ENCODE measurements at places on chromosomes 7 and 10.

DNA sequence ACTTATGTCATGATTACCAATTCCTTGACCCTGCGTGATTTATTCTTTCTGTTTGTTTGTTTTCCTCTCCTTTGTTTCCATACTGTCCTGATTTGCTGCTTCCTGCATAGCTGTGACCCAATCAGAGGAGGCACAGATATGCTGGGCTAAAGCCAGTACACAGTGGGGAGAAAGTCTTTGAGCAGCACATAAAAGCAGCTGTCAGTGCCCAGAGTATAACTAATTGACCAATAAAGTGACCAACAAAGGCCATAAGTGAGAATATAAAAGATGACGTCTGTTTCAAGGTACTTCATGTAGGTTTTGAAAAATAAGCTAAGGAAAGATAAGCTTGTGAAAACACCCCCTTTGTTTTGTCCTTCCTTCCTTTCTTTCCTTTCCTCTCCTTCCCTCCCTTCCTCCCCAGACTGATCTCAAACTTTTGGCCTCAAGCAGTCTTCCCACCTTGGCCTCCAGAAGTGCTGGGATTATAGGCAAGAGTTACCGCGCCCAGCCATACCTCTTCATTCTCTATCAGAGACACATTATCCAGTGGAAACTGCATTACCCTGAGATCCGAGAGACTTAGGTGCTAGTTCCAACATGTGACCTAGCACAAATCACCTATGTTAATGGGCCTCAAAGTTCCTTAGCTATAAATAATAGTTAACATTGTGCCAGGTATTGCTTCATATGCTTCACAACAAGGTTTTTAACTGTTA, 17.0 kb downstream of the BCAP29 start:
- DNase-seq: no peak

DNA sequence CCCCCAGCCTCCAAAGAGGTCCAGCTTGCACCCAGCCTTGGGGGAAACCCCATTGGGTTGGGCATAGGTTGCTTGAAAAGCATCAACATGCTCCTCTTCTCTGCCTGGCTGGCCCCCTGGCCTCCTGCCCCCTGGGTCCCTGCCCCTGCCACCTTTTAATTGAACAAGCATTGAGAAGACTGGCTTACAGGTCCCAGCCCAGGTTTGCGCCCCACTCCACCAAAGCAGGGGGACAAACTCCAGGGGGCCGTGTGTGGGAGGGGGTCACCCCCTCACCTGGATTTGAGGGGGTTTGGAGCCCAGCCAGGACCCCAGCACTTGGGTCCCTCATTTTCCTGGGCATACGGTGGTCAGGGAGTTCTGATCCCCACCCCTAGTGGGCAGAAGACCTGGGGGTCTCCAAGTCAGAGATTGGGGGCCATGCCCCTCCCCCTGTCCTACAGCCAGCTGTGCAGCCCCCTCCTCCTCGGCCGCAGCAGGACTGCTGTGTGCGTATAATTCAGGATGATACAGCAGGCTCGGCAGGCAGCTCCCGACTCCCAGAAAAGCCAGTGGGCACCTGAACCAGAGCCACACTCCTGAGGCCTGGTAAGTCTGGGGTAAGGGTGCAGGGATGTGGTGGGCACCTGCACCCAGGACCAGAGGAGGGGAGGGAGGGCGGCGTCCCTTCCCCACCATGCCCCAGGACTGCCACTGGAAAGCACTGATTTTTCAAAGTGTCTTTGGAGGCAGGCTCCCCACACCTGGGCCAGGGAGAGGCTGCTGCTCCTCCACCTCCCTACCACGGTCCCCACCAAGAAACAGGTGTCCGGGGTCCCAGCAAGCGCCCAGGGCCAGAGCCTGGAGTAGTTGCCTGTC, 1.7 kb downstream of the ELFN1 start:
- no peak for DNase-seq

DNA sequence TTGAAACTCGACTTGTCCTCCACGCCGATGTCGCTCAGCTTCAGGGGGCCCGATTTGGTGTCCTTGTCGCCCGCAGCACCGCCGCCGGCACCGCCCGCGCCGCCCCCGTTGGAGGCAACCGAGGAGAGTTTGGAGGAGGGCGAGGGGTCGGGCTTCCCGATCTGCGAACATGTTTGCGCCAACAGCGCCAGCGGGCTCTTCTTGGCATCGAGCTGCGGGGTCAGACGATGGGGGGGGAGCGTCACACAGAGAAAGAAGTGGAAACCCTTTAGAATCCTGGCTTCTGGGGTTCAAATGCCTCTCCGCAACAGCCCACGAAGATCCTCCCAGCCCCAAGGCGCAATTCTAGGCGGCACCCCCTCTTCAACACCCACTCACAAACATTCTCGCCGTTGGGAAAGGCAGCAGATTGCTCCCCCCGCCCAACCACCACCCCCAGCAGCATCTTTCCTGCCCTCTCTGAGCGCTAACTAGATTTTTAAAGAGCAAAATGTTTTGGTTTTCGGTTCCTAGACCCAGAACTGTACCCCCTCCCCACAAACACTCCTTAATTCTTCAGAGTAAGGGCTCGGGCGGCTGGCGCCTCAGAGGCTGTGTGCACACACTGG, 1.3 kb downstream of the ZNF503 start:
- DNase-seq: no peak

DNA sequence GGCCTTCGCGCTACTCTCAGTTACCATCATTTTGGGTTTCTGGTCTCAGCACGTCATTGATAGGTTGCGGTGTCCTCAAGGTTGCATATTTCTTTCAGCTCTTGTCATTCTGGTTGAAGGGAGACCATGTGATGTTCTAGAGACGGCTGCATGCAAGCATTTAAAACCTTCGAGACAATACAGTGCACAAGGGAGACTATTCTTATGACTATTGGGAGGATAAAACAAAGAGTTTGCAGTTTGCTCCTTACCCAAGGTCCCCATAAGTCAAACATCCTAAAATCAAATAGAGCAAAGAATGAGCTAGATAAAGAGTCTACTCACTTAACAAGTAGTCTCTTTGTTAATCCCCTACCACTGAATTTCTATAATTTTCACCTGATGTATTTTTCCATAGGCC, 39.1 kb downstream of the NPVF start:
- no peak for DNase-seq

DNA sequence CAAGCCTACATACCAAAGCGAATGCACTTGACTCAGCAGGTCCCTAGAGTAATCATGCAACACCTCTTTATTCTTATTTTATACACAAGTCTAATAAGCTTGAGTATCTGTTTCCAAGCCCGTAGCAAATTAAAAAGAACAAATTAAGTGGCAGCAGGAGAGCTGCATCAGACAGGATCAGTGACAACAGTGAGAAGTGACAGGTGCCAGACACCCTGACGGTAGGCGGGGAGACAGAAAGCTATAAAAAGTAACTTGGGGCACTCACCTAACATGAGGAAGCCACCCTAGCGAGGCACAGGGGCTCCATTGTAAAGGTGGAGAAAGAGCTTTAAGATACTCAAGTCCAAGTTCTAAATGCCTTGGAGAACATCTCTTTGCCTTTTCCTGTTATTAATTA, 174.2 kb downstream of the PLXNA4 start:
- DNase-seq: no peak

DNA sequence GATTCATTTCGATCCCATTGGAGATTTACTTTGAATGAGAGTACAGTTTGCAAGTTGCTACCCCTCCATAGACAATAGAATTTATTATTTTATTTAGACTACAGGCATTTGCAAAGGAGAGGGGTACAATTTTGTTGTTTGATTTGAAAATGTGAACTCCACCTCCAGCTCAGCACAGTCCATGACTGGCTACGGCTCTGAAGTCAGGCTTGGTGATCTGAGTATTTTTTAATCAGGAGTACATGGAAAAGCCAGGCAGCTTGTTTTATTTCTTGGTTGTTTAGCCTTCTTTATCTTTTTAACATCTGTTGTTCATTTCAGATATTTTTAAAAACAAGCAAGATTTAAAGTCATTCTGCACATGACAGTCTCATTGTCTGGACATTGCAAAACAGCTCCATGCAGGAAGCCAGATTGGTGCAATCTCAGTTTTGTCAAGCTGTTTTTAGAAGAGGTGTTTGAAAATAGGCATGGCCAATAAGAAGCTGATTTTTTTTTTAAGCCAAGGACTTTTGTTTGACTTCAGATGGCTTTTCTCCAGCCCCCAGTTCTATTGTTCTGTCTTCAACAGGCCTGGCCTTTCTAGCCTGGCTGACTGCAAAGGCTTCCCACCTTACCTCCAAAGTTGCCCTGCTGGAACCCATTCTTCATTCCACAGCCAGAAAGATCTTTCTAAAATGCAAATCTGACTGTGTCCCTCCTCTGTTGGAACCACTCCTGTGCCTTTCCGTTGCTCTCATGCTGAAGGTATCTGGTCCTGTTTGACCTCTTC, 12.2 kb downstream of the PLXDC2 start:
- no peak for DNase-seq

- DNase-seq: no peak
Observed at GRCh38 chr10:110395350-110396283, 90.9 kb upstream of the SMNDC1 start.

DNA sequence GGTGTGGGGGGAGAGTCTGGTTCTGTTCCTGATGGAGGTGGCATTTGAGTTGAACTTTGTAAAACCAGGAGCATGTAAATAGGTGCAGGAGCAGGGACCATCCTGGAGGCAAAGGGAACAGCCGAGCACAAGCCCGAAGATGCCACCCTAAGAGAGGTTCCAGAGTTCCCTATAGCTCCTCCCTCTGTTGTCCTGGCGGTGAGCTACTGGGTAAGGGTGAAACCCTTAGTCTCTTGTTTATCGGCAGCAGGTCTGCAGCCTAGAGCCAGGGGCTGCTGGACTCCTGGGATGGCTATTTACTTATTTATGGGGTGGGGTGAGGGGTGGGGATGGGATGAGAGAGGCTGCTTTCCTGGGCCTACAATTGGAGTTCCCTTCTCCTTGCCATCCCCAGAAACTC, 6.5 kb upstream of the LBX1 start:
- DNase-seq: no peak

DNA sequence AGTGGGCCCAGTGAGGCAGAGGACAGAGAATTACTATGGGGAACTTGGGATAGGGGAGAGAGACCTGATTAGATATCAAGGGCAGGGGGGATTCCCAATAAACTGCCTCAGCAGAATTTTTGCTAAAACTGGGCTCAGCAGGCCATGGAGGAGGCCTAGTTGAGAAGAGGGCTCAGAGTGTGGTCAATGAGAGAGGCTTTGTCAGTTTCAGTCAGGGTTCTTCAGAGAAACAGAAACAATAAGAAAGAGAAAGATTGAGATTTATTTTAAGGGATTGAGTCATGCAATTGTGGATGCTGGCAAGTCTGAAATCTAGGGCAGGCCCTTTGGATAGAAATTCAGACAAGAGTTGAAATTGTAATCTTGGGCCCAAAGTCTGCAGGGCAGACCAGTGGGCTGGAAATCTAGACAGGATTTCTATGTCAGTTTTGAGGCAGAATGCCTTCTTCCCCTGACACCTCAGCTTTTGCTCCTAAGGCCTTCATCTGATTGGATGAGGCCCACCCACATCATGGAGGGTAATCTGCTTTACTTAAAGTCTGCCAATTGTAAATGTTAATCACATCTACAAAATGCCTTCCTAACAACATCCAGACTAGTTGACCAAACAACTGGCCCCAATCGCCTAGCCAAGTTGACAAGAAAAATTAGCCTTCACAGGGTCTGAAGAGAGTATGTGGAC, 33.5 kb upstream of the CCSER2 start:
- DNase-seq: no peak

DNA sequence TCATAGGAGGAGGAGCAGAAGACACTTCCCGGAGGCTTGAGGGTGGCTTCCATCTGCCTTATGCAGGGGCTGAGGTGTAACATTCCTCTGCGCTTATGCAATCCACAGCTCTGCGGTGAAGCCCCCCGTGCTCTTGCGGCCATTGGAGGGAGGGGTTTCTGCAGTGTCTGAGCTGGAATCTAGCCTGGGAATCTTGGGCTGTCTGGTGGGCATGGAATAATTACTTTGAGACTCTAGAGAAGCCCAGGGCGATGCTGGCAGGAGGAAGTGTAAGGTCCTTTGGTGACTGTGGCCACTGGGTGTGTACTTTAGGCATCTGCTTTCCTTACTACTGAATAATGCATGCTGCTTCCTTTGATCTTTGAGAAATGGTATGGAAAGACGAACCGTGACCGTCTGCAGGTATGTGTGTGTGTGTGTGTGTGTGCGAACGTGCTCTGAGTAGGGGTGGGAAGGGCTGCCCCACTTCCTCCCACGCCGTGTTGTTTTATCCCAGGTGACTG, 181.0 kb downstream of the PRPF18 start:
- no peak for DNase-seq

GRCh38 chr10:22852712-22853353, 75.0 kb upstream of the ARMC3 start:
- DNase-seq: no peak

DNA sequence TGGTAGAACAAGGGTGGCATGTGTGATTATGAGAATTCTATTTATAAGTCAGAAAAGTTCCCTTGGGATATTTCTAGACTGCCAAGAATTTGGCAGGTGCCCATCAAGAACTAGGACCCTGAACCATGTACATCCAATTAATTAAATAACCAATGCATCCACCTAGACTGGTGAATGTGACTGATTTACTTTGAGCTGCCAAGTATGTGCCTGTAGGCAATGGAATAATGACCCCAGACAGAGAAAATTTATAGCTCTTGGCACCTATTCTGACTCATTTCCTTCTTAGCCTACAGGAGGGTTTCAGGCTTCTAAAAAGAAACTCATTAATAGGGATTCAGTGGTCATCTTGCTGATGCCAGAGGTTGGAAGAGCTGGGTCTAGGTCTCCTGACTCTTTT, 54.9 kb downstream of the KCNH2 start:
- DNase-seq: no peak

GRCh38 chr7:133945497-133945896, 181.6 kb upstream of the LRGUK start:
- DNase-seq: no peak

DNA sequence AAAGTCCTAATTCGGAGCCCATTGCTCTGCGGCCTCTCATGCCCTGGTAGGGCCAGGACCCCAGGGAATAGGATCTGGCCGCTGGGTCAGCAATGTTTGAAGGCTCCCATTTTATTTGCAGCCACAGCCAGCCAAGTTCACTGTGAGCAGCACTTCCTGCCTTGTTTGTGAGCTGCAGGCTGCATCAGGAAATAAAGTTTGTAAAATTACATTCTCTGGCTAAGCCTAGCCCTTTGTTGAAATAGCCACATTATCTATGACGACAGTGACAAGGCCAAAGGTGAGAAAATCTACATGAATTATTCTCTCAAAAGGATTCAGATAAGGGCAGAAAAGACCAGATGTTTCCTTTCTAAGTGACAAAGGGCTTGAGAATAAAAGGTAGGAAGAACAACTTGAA, 23.7 kb upstream of the ITGB1 start:
- DNase-seq: no peak

DNA sequence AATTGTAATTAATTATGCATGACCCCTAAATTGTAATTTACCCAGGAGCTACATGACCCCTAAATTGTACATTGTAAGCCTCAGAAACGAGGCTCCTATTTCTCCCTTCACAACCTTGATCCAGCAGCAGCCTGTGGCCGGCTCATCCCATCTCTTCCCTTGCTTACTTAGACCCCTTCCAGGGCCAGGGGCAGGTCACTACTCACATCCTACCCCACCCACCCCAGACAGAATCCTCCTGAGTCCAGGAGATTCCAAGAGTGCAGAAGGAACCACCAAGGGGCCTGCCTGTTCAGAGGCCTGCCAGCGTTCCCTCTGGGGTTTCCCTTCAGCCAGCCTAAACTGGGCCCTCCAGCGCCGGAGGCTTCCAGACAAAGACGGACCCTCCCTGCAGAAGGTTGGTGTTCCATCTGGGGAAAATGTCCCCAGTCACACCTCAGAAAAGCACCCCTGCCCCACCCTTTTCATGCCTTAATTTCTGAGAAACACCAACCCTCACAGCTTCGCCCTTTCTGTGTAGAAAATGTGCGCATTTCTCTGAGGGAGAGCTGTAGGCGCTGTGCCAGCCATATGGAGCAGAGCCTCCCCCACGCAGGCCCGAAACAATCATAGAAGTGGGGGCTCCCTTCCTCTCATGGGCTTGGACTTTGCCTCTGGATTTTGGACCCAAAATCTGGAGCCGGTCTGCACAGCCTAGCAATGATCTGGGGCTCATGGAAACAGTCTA, 19.2 kb downstream of the LEP start:
- no peak for DNase-seq

Measured in NT2/D1 (cell line).